GF-D8 (cell line): ENCODE measurements at places on chromosomes 3 and 15.
A peak's percentile ranks its signal among the peaks of the same experiment; 100 is the strongest.

GRCh38 chr15:31439328-31439727 is 112.7 kb downstream of the KLF13 start:
- DNase-seq = no peak

- DNase-seq = peak; percentile 63
Measured at GRCh38 chr15:94205366-94205765, 26.0 kb upstream of the MCTP2 start.

DNA sequence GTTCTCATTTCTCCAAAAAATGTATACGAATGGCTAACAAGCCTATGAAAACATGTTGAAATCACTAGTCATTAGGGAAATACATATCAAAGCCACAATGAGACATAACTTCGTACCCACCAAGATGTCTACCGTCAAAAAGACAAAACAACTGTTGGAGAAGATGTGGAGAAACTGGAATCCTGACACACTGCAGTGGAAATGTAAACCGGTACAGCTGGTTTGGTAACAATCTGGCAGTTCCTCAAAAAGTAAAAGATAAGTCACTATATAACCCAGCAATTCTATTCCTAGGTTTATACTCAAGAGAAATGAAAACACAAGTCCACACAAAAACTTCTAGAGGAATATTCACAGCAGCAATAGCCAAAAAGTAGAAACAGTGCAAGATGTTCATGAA is 7.0 kb downstream of the SCAPER start:
- no peak for DNase-seq

- no peak for DNase-seq
Measured at GRCh38 chr3:46866720-46867549, 3.7 kb upstream of the MYL3 start.

- no peak for DNase-seq
Measured at GRCh38 chr3:159733194-159733860, 255.3 kb upstream of the IL12A start.

GRCh38 chr3:71041371-71041770 is 542.2 kb downstream of the FOXP1 start:
- DNase-seq = no peak

DNA sequence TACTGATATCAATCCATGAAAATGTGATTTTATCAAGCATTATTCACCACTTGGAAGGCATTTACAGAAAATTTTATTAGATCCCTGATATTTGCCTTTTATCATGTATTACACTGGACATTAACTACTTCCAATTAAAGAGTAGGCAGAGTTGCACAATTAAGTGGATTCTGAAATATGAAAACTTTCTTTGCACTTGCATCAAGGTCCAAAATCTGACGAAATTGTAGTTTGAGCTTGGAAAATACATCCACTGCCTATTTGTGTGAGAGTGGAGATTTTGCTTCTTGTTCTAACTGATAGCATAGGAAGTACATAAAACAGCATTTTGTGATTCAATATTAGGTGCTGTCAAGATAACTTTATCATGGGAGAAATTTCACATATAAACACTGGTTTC is 49.6 kb upstream of the SLC12A8 start:
- DNase-seq = no peak

- DNase-seq = no peak
Measured at GRCh38 chr3:128807186-128807830, 72.1 kb upstream of the ACAD9 start.

GRCh38 chr15:29135309-29135657 is 134.3 kb downstream of the NSMCE3 start:
- DNase-seq = no peak

DNA sequence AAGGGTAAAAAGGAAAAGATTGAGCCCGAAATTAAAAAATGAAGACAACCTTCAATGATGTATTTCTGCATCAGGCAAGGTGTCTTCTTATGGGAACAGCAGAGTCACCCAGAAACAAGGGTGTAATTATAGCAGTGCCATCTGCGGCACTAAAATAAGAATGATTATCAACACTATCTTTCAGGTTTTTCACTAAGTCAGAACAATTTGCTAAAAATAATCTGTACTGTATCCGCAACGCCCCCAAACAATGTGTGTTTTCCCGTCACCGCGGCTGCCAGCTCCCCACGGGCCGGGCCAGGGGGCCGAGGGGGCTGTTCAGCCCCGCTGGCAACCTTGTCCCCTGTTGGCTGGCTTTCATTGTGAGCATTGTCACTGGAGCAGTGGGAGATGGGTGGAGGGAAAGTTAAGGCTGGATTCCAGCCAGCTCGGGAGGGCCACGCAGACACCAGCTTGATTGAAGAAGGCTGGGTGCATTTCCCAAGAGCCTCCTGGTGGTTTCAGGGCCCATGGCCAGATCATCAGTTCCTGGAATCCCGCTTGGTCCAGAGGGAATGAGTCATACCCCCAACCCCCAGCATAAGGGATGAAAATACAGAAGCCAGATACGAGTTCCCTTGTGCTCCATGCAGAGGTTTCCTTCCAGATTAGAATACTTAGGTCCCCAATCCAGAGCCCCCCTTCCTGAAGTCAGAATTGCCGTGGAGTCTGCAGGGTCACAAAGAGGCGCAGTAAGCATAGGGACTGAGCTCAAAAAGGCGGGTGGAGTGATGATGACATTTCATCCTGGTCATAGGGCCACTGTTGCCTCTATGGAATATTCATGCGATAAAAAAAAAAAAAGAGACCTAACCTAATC is 90.2 kb upstream of the KLF13 start:
- no peak for DNase-seq

- DNase-seq = no peak
Measured at GRCh38 chr3:58131101-58131825, 79.5 kb downstream of the DNASE1L3 start.
